GM04504 (cell line): ENCODE measurements at places on chromosomes 7 and 10.

GRCh38 chr10:85919491-85920021 lies 447.0 kb downstream of the GRID1 start:
- DNase-seq = no peak

DNA sequence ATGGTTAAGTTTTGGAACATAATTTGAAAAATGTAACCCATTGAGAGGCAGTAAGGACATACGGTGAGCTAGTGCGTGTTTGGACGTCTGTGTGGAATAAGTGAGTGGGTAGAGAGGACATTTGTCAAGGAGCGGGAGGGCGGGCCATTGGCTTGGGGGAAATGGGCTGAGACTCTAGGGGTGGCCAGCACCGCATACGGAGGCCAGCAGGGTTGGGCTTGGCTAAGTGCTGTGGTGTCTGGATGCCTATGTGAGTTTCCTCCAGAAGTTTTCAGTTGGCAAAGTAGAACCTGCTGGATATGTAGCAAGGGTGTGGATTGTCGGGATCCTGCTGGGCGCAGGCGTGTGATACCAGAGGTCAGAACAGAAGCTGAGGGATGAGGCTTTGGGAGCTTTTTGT lies 103.0 kb downstream of the TCF7L2 start:
- DNase-seq = no peak

- DNase-seq = no peak
These were observed 484.7 kb upstream of the SORCS1 start for GRCh38 chr10:107649249-107649648.

DNA sequence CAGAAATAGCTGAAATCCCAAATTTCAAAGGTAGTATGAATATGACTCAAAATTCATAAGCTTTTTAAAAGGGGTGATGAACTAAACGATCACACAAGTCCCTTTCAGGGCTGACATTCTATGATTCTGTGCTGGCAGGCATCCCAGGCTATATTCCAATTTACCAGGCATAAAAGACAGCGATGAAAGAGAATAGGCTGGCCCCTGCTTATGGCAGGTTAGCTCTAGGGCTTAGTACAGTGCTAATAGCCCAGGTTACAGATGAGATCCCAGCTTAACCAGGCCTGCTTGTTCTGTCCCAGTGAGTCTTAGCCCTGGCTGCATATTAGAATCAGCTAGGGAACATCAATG lies 56.4 kb downstream of the CDHR3 start:
- no peak for DNase-seq

DNA sequence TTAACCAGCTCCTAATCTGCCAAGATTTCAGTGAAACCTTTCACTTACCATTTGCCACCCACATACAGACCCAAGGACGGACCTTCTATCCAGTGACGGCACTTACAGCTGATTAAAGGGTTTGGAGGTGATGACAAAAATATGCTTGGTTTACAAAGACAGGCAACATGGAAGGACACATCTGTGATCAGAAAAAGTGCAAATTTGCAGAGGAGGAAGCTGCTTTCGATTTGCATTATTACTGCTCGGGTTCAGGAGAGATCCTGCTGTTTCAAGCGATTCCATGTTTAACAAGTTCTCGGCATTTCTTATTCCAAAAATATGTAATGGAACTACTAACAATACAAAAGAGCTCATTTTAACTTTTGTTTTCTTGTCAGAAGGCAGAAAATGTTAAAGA lies 109.0 kb downstream of the JAZF1 start:
- no peak for DNase-seq

- DNase-seq = no peak
These were observed 228.4 kb downstream of the ARHGAP12 start for GRCh38 chr10:31700181-31700611.

- DNase-seq = no peak
These were observed 687.5 kb downstream of the SORCS3 start for GRCh38 chr10:105328503-105329133.

GRCh38 chr10:58384544-58384998 lies 639 bp upstream of the TFAM start:
- DNase-seq = no peak

GRCh38 chr7:18663321-18663720 lies 167.8 kb downstream of the HDAC9 start:
- no peak for DNase-seq

DNA sequence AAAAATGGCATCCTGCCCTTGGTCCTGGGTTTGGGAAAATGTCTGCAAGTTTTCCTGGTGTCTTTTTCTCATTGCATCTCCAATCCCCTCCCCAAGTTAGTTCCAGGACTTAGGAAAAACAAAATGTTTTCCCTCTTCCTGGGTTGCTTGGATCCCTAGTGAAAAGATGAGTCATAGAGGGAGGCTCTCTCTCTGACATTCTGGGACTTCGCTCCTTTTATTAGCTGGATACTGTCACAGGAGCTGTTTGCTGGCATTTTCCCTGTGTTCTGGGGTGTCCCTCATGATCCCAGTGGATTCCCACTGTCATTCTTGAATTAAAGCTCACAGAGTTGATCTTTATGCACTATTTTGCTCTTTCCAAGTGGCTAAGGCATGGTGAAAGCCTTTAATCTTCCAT lies 316.4 kb upstream of the MBL2 start:
- no peak for DNase-seq

DNA sequence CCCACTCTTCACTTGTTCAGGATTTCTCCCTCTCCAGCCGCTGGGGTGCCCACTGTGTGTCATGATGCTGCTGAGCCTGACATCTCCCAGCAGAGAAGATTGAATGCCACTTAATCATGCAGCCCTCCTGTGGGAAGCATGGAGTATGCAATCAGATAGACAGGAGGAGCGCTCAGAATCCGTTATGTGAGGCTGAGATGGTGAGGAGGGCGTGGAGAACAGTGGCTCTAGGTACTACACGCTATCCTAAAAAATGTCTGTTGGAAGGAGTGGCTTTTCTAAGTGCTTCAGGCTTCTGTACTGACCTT lies 334.3 kb downstream of the LRMDA start:
- DNase-seq = no peak

DNA sequence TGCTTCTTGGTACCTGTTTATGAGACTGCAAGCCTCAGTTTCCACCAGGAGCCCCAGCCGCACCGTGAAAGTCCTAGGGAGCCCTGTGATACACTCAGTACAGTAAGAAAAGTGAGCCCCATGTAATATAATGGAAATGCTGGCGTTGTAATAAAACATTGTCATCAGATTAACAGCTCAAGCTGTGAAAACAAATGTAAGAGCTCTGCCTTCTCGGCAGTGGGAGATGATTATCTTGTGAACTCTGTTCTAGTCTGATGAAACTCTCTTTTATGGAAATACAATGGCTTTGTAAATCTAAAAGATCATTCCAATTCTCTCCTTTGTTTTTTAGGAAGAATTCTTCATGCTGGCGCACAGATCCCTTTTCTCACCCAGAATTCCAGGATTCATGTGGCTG lies 299.9 kb downstream of the ABCA13 start:
- DNase-seq = no peak

GRCh38 chr7:49001610-49002033 lies 77.3 kb downstream of the CDC14C start:
- DNase-seq = no peak

GRCh38 chr7:87561102-87561501 lies 39.6 kb downstream of the ABCB1 start:
- DNase-seq = no peak

DNA sequence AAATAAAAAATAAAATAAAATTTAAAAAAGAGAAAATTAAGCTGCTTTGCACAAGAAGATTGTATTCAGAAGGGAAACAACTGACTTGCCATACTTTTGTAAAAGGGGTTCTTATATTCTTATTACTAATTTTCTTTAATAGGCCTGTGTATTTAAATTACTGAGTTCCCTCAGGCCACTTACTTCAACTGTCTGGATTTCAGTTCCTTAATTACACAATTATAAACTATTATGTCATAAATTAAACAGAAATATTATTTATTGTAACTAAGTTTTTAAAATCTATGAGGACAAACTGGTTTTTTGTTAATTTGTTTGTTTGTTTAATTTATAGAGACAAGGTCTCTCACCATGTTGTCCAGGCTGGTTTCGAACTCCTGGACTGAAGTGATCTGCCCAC lies 22.4 kb upstream of the MICU1 start:
- no peak for DNase-seq

DNA sequence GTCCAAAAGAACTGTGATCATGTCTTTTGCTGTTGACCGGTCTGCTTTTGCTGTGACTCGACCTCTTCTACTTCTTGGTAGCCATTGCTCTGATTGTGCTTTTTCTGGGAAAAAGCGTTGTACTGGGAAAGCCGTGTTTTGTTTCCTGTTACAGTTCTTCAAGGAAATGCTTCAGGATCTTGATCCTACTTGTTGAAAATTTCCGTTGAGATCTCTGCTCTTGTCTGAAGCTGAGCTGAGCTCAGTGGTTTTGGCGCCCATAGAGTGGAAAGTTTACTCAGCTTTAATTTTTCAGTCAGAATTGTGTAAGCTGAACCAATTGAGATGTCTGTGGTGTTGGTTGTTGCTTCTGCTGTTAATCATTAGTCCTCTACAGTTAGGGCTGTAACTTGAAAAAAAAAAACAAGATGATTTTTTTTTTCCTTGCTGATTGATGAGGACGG lies 302.2 kb downstream of the CCDC3 start:
- DNase-seq = peak; percentile 48

DNA sequence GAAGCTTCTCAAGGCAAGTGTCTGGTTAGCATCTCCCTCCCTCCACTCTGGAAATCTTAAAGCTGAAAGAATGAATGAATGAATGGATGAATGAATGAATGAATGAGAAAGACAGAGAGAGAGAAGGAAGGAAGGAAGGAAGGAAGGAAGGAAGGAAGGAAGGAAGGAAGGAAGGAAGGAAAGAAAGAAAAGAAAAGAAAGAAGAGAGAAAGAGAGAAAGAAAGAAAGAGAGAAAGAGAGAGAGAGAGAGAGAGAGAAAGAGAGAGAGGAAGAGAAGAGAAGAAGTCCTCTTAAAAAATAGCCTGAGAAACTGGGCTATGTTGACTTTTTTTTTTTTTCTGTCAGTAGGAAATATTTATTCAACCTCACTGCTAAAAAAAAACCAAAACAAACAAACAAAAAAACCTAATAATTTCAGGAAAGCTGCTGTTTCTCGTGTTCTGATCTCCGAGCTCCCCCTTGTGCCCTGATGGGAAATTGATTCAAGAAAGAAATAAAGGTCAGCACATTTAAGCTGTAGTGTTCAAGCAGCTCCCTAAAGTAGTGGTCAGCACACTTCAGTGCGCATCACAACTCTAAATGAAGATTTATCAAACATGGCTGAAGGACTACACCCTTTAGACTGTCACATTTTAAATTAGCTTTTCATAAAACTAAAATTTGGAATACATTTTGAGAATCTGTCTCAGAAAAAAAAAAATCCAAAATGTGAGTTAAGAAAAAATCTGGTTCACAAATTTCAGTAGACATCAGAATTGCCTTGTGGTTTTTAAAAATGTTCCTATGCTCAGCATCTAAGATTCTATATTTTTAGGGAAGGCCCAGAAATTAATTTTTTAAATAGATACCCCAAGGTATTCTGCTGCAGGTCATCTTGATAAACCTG lies 154.3 kb downstream of the ELAPOR2 start:
- DNase-seq = peak; percentile 11

- no peak for DNase-seq
These were observed 75.3 kb downstream of the HIP1 start for GRCh38 chr7:75663302-75663907.

GRCh38 chr10:126684171-126684745 lies 13.8 kb upstream of the C10orf90 start:
- DNase-seq = no peak

DNA sequence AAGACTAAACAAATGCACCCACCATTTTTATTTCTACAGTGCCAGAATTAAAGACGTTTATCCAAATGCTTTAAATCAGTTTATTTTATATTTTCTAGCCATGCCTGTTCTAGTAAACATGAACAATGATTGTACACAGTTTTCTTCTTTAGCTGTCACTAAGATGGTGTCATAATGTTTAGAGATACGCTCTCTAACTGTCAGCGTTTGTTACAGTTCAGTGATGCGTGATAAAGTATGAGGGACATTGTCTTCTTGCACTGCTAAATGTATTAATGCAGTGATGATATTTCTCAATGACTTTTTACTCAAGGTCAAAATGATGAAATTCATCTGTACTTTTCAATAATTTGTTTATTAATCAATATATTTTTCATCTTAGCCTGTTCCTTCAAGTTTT lies 513.6 kb downstream of the ATRNL1 start:
- DNase-seq = no peak

DNA sequence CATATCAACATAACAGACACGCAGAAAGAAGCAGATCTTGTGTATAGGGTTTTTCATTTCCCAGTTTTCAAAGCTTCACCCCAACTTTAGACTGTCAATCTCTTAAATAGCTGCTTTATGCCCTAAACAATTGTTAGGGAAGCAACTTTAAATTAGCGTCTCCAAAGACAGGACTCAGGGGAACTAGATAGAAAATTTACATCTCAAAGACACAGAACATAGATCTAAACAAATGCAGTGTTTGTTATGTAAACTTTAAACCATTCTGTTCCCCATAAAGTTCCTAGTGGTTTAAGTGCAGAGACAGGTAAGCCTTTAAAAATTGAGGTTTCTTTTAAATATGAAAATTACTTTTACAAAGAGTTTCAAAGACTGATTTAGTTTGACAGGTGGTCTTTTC lies 379.2 kb upstream of the GHITM start:
- DNase-seq = no peak

- no peak for DNase-seq
These were observed 193.0 kb upstream of the KMT2E start for GRCh38 chr7:104820836-104821535.

- no peak for DNase-seq
These were observed 191.7 kb downstream of the PPP1R9A start for GRCh38 chr7:95099106-95099505.

DNA sequence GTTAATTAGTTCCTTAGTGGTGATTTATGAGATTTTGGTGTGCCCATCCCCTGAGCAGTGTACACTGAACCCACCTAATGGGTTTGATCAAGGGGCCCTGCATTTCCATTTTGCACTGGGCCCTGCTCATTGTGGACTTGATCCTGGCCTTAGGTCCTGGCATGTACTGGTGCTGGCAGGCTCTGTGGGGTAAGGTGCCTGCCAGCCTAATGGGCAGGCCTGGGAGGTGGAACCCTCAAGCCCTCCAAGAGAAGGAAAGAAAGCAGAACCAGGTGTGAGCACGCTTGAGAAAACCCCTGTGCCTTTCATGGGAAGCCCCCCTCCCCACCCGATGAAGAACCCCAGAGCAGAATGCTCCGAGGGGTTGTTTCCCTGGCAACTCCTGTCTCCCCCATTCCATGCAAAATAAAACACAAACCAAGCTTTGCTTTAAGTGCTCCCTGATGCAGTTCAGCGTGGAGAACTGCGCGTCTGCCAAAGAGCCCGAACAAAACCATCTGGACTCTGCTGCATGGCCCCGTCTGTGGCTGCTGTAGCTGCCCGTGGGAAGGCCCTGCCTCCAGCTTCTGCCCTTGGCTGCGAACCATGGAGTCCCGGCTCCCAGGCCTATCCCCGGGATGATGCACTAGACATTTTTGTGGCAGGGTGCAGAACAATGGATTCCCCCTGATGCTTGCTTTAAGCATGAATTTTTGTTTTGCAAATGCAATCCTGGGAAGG lies 123.3 kb downstream of the PRPF18 start:
- DNase-seq = no peak

GRCh38 chr10:103476046-103476768 lies 2.8 kb downstream of the CALHM3 start:
- no peak for DNase-seq

- no peak for DNase-seq
These were observed 16.3 kb downstream of the ARHGAP12 start for GRCh38 chr10:31912289-31912688.
